ENCODE measurements at places on chromosomes 4 and X. TPM values are rescaled to one million over a fixed set of nuclear protein-coding genes. Genes with fewer than 3 reads are reported as not detected.

- H3K4me1 ChIP-seq: peaks cover 8% of the 10 kb centered on the region
- H3K36me3 ChIP-seq: no peaks in the 10 kb centered on the region
- no peaks in the 10 kb centered on the region for H3K27me3 ChIP-seq
- no peak overlapping the region for H3K27ac ChIP-seq
Observed at GRCh38 chr4:165583341-165583740, 204.5 kb downstream of the CPE start.

- H3K4me3 ChIP-seq: no peak overlapping the region
- H3K36me3 ChIP-seq: no peaks in the 10 kb centered on the region
- no peaks in the 10 kb centered on the region for H3K4me1 ChIP-seq
Observed at GRCh38 chrX:13607331-13607995, 38.1 kb downstream of the EGFL6 start.

DNA sequence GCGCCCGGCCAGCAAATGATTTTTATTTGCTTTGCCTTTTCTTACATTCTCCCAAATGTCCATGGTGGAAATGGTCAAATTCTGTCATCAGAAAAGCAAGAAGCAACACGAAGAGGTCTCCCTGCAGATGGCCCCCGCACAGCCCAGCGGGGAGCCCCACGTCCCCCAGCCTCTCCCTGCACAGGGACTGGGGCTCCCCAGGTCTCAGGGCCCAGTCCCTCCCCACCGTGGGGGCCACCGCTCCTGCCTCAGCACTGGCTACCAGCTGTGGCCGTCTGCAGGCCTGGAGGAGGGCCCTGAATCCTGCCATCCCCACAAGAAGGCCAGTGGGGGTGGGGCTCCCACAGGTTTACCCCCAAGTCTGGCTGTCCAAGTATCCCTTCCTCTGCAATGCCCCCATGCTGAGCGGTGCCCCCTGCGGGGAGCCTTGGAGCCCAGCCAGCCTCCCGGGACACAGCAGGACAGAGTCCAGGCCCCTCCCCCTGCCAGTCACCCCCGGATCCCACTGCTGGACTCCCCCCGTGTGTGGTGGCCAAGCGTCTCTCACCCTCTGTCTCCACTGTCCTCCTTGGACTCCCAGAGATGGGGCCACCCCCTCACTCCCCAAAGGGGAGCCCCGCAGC, 38.2 kb upstream of the ADRA2C start:
- no peak for DNase-seq
- H3K4me1 ChIP-seq: peaks cover 4% of the 10 kb centered on the region
- H3K36me3 ChIP-seq: no peaks in the 10 kb centered on the region
- no peak overlapping the region for H3K27ac ChIP-seq

Gene PSAPL1
- total RNA-seq: not detected

- H3K4me3 ChIP-seq: no peak overlapping the region
- no peaks in the 10 kb centered on the region for H3K36me3 ChIP-seq
- H3K4me1 ChIP-seq: peaks cover 3% of the 10 kb centered on the region
- DNase-seq: no peak
Observed at GRCh38 chrX:13936521-13937225, 93.0 kb downstream of the GEMIN8 start.

- no peaks in the 10 kb centered on the region for H3K36me3 ChIP-seq
- H3K27me3 ChIP-seq: no peaks in the 10 kb centered on the region
- H3K27ac ChIP-seq: no peak overlapping the region
- DNase-seq: no peak
- no peak overlapping the region for H3K4me3 ChIP-seq
Observed at GRCh38 chrX:134870419-134870818, 120.4 kb upstream of the SMIM10 start.

Measured in body of pancreas (tissue), 4 donors.